Lower leg skin (tissue), 4 donors: ENCODE measurements at places on chromosomes 12 and 14. TPM values are rescaled to one million over a fixed set of nuclear protein-coding genes. Genes with fewer than 3 reads are reported as not detected.
A peak's percentile ranks its signal among the peaks of the same experiment; 100 is the strongest.

Gene MAP3K12
- 10.5 TPM for total RNA-seq

- no peak for DNase-seq
Measured at GRCh38 chr14:57168138-57168679, 100.5 kb downstream of the EXOC5 start.

GRCh38 chr12:28367993-28368392 is 177.7 kb downstream of the CCDC91 start:
- no peak for DNase-seq

DNA sequence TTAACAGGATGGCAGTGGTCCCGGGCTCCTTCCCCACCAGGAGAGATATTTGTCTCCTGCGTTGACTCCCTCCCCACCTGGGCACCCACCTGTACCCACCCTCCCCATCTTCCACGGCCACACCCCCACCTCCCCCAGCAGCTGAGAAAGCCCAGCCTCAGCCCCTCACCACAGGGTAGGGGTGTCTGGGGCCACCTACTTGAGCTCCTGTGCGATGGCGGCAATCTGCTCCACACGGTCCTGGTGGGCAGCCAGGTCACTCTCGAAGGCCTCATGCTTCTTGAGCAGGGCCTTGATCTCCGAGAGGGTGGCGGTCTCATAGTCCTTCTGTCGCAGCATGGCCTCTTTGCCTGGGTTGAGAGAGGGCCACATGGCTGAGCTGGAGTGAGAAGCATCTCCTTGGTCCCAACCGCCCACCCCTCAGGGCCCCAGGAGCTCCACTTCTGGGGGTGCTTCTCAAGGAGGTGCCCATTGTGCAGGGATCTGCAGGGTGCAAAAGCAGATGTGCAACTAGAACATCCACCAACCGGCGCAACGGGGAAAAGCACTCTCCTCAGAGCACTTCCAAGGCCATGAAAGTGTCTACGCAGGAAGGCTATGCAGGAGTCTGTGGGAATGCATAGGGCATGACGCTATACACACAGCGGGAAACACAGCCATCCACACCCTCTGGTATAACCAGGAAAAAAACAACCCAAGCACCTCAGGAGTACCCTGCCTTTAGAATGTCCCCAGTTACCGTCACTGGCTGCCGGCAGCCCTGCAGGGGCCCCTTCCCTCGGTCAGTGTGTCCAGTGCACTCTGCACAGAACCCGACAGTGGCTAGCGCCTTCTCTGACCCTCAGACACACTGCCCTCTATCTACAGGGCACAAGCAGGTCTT is 92.6 kb upstream of the ZFP36L1 start:
- DNase-seq: no peak

DNA sequence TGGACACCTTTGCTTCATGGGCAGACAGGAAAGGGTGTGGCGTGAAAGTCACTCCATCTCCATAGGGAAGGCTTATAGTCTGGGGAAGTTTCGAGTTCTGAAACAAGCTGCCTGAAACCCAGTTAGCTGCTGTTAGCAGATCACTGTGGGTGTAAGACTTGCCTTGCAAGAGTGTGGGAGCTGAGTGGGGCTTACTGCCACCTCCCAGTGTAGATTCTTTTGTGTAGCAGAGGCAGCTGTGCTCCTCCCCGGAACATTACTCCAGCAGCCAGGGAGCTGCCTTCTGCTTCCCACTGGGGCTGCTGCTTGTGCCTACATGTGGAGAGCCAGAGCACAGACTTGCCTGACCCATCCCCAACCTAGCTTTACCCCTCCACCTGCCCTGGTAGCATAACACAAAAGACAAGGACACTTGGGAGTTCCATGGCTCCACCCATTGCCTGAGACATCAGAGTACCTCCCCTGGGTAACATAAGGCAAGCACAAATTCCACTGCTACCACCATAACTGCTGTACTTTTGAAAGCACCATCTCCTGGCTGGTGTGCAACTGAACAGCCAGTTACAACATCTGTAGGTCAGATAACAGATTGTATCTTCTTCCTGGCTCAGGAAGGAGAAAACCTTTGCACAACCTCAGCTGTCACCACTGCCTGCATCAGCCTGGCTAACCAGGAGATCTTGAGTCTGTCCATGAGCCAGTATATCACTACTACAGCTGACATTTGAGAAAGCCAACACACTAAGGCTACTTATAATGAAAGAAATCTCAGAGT is 69.5 kb downstream of the ADAMTS20 start:
- DNase-seq: no peak

Gene C12orf54
- not detected for total RNA-seq

Gene CEBPE
- total RNA-seq: not detected

Gene LRTM2
- not detected for total RNA-seq

Gene ZC3H14
- 45.2 TPM for total RNA-seq

GRCh38 chr12:11795913-11796459 is 146.5 kb downstream of the ETV6 start:
- no peak for DNase-seq

Gene NEUROD4
- total RNA-seq: not detected

Gene RTN1
- 6.0 TPM for total RNA-seq

- DNase-seq: peak; percentile 29
Measured at GRCh38 chr14:55599250-55599879, 19.4 kb downstream of the KTN1 start.

Gene FAR2
- total RNA-seq: 10.8 TPM

Gene SELPLG
- total RNA-seq: 4.6 TPM

GRCh38 chr12:52754135-52754534 is 23.0 kb downstream of the KRT76 start:
- DNase-seq: no peak

GRCh38 chr12:114213055-114213581 is 192.8 kb downstream of the TBX5 start:
- DNase-seq: no peak

- peak; percentile 87 for DNase-seq
Measured at GRCh38 chr12:106226884-106227640, 20.8 kb downstream of the CKAP4 start.

GRCh38 chr14:99468836-99469592 is 11.6 kb downstream of the SETD3 start:
- no peak for DNase-seq

GRCh38 chr12:28021704-28022103 is 49.2 kb upstream of the PTHLH start:
- DNase-seq: no peak

- DNase-seq: no peak
Measured at GRCh38 chr14:97442363-97442762, 645.2 kb downstream of the VRK1 start.

Gene TMPRSS12
- not detected for total RNA-seq

GRCh38 chr14:91063119-91063518 is 2.7 kb upstream of the RPS6KA5 start:
- DNase-seq: no peak

Gene PRR4
- total RNA-seq: 62.0 TPM

DNA sequence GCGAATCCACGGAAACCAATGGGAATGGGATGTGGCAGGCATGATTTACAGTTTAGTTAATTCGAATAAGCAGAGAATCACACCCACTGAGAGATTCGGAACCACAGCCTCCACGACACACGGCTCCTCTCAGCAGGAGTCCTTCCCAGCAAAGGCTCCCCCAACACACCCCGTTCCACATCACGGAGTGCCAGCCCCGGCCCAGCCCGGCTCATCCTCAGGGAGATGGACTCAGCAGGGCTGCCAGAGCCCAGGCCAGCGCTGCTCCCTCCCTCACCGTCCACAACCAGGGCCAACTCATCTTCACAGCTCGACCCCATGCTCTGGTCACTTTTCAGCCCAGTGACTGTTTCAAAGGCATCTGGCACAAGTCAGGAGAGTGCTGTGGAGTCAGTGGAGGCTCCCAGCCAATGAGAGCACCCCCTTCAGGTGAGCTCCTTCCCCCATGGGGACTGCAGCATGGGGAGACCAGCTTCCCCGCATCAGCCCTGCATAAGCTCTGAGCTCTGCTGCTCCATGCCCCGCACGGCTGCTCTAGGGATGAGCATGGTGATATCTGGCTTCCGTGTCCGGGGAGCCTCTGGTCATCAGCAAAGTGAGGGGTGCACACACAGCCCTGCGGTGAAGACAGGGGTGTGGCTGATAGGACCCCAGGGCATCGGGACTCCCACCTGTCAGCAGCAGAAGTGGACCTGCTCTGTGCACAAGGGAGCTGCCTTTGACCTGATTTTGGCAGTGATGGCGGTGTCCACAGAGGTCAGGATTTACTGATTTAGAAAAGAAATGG is 238.8 kb upstream of the SFSWAP start:
- DNase-seq: no peak

GRCh38 chr14:69672356-69672755 is 61.0 kb downstream of the SUSD6 start:
- no peak for DNase-seq

Gene GLIPR1L2
- total RNA-seq: 1.6 TPM

GRCh38 chr12:12600659-12601058 is 11.0 kb upstream of the CREBL2 start:
- DNase-seq: no peak

DNA sequence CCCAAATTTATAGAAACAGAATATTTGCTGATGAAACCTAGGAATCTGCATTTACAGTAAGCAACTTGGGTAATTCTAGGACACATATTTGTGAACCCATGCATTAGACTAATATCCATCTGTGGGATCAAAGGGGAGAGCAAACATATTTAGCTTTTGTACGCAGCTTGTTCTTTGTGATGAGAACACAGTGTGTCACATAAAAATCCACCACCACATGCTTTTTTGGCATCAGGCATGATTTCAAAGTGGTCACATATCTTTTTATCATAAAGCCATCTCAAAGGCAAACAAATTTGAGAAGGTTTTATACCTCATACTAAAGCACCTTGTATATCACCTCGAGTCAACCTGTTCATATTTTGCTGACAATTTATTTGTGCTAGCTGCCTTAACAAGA is 15.7 kb downstream of the DNAL1 start:
- DNase-seq: no peak

DNA sequence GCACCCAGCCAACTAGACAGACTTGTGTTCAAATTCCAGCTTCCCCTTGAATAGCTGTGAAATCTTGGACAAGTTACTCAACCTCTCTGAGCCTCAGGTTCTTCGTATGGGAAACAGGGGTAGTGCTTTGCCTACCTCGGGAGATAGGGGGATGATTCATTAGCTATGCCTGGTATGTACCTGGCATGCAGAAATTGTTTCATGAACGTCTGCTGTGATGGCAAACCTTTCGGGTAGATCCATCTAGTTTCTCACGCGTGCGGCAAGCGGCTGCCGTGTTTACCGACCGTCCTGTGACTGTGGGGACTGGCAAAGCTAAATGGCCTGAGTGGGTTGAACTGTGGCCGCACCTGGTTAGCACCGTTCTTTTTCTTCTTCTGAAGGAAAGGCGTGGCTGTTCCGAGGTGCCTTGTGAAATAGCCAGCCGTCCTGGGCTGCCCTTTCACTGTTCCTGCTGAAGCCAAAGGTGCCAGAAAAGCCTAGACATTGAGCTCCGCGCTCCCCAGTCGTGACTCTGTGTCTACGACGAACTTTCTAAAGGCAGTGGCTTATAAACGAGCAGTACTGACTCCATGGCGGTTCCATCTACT is 40.6 kb upstream of the MED13L start:
- DNase-seq: no peak

Gene AMDHD1
- not detected for total RNA-seq

Gene BHLHE41
- total RNA-seq: 14.5 TPM

GRCh38 chr14:38207377-38207735 is 348 bp upstream of the SSTR1 start:
- DNase-seq: no peak

DNA sequence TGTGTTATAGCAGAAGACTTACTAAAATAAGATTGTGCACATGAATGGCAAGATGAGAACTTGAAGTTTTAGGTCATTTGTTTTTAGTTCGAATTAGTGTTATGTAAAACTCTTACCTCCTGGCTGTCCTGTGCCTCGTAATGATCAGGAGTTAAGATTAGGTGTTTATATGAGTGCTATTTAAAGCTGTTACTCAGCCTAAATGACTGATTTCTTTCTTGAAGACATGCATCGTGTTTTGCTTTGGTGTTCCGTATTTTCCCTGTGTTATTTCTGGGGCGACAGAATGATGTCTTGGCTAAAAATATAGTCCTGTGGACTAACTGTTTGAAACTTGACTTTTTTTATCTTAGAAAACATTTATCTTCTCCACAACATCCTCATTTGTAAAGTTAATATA is 22.1 kb downstream of the SCYL2 start:
- DNase-seq: no peak

DNA sequence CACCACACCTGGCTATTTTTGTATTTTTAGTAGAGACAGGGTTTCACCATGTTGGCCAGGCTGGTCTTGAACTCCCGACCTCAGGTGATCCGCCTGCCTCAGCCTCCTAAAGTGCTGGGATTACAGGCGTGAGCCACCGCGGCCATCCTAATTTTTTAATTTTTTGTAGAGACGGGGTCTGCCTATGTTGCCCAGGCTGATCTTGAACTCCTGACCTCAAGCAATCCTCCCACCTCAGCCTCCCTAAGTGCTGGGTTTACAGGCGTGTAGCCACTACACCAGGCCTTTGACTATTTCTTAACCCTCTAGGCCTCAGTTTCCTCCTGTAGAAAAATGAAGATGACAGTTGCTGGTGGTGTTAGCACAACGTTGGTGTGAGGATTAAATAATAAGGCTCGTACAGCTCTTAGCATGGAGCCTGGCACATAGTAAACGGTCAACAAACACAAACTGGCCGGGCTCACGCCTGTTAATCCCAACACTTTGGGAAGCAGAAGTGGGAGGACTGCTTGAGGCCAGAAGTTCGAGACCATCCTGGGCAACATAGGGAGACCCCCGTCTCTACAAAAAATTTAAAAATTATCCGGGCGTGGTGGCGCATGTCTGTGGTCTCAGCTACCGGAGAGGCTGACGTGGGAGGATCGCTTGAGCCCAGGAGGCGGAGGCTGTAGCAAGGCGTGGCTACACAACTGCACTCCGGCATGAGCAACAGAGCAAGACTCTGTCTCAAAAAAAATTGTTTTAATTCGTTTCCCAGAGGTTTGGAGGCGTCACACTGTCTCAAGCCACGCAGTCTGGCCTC is 979 bp downstream of the DDX54 start:
- DNase-seq: no peak

Gene OGFOD2
- 6.6 TPM for total RNA-seq

GRCh38 chr12:91868054-91868453 is 277.6 kb downstream of the BTG1 start:
- no peak for DNase-seq

DNA sequence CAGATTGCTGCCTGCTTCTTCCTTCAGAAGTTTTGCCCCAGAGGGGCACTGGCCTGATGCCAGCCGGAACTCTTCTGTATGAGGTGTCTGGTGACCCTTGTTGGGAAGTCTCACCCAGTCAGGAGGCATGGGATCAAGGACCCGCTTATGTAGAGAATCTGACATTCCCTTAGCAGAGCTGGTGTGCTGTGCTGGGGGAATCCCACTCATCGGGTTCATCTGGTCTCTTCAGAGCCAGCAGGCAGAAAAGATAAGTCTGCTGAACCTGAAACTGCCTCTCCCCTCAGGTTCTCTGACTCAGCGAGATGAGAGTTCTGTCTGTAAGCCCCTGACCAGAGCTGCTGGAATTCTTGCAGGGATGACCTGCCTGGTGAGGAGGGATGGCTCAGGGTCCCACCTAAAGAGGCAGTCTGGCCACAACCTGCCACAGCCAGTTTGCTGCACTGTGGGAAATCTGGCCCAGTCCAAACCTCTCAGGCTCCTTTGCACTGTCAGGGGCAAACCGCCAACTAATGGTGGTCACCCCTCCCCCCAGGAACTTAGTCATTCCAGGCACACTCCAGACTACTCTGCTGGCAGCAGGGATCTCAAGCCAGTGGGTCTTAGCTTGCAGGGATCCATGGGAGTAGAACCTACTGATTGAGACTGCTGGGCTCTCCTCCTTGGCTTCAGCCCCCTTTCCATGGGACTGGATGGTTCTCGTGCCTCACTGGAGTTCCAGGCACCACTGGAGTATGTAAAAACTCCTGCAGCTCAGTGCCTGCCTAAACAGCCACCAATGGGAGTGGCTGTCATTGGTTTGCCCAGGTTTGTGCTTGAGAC is 4.1 kb downstream of the CLEC2D start:
- DNase-seq: no peak
